ENCODE measurements at places on chromosomes 1 and 21.

DNA sequence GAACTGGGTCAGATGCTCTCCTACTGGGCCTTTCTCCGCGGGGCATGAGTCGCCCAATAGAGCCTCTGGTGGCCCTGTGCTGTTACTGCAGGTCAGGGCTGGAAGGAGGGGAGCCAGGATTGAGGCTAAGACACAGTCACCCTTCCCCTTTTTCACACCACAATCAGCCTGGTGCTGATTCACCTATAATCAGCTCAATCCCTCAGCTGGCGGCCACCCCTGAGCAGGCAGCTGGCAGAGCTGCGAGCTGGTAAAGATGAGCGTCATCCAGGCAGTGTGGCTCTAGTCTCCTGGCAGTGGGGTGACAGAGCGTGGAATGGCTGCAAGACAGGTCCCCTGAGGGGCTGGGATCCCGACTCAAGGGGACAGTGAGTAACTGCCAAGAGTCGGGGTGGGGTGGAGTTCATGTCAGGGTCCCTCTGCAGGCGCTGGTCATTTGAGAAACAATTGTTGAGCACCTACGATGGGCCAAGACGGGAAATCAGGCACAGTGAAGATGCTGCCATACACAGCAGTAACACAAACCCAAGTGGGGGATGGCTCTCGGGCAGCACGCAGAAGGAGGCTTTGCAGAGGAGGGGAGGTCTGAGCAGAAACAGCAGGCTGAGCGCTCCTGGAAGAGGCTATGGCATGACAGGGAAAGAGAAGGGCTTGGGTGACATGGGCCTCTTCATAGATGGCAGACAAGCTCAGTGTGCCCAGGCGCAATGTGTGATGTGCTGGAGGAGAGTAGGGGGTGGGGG is 21.8 kb downstream of the ATF3 start:
- peak; percentile 20 for DNase-seq

GRCh38 chr1:55060133-55060999 is 21.0 kb downstream of the PCSK9 start:
- DNase-seq: peak; percentile 57

DNA sequence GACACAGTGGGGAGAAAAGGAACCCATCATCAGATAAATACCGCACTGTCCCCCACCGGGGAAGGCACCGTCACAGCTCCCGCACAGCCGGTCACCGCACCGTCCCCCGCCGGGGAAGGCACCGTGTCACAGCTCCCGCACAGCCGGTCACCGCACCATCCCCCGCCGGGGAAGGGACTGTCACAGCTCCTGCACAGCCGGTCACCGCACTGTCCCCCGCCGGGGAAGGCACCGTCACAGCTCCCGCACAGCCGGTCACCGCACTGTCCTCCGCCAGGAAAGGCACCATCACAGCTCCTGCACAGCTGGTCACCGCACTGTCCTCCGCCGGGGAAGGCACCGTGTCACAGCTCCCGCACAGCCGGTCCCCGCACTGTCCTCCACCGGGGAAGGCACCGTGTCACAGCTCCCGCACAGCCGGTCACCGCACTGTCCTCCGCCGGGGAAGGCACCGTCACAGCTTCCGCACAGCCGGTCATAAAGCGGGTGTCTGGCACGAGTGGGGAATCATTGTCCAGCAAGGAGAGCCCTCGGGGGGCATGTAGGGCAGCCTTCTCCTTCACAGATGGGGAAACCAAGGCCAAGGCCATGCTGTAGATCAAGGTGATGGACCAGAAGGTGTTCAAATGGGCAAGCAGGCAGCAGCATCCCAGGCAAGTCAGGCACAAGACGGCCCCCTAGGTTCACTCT is 280.1 kb downstream of the NPHP4 start:
- no peak for DNase-seq

DNA sequence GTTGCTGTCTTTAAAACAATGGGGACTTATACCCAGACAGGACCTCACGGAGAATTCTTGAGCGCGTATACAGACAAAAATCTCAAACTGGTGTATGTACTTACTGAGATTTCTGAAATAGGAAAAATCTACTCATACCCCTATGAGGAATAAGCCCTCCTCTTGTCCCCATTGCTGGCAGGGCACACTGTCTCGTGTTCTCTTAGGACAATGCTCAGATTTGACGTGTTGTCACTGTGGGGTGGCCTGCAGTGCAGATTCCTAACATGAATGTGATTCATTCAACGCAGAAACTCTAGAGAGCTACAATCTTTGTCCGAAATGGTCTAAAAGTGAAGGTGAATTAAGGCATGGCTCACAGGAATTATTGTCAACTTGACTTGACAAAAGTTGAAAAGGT is 31.1 kb upstream of the PDE9A start:
- no peak for DNase-seq

GRCh38 chr1:237258871-237259270 is 216.9 kb downstream of the RYR2 start:
- no peak for DNase-seq

DNA sequence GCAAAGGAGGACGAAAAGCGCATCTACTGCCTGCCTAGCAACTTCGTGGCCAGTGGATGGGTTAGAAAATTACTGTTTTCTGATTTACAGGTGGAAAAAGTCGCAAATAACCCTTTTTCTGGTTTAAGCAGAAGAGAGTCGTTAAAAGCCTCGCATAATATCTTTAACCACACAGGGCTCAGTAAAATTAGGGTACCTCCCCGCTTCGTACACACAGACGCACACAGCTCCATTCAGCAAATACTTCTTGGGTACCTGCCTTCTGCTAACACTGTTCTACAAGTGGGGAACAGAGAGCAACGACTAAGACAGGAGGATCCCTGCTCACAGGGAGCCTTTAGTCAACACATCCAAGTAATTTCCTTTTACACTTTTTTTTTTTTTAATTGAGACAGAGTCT is 704 bp downstream of the ALG6 start:
- DNase-seq: no peak

DNA sequence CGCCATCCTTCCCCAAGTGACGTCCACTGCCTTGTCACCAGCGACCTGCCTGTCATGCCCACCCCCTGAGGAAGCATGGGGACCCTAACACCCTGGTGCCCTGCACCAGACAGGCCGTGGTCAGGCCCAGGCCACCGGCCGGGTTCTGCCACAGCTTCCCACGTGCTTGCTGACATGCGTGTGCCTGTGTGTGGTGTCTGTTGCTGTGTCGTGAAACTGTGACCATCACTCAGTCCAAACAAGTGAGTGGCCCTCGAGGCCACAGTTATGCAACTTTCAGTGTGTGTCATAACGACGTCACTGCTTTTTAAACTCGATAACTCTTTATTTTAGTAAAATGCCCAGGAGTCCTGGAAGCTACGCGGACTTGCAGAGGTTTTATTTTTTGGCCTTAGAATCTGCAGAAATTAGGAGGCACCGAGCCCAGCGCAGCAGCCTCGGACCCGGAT is 8.5 kb upstream of the CTRC start:
- DNase-seq: no peak

GRCh38 chr1:168688644-168689326 is 40.2 kb downstream of the DPT start:
- no peak for DNase-seq

DNA sequence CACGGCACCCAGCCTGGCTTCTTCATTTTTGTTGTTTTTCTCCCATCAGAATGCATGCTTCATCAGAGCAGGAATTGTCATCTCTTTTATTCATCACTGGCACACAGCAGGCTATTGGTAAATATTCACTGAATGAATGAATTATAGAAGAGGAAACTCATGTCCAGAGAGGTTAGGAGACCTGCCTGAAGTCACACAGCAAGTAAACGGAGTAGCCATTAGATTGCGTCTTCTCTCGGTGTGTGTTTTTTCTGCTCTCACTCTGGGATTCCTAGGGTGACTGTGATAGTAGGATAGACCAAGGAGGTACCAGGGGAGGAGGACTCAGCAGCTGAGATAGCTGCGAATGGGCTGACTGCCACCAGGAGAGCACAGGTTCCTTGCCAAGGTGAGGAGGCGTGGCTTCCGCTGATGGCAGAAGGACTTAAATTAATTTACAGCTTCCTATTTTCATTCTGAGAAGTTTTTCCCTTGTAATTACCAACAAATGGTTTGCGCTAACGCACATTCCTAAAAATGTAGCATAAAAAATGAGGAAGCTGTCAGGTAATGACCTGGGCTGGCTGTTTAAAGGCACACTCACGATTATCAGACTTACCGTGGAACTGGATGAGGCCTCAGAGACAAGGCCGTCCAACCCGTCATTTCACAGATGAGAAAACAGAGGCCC is 4.5 kb upstream of the NCMAP start:
- no peak for DNase-seq

DNA sequence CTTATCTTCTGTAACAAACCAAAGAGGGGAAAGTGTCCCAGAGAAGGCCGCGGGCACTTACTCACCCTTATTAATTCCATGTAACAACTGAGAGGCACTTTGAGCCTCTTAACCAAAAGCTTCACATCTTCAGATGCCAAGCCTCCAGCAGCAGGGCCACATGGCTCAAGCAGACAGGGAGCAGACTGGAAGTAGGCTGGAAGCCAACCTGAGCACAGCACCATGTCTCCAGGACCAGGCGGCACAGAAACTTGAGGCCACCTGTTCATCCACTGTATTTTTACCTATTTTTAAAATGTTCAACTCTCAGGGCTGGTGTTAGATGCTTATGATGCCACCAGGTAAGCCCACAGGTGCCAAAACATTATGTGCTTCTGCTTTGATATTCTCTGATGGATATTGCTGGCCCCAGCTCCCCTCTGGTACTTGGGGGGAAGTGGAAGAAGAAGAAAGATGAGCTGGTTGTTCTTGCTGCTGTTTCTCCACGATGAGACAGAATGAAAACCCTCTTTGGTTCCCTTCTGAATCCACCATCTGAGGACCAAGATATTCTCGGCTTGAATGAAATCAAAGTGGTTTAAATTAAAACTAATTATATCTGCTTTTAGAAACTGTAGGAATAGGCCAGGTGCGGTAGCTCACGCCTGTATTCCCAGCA is 30.6 kb upstream of the SDE2 start:
- DNase-seq: no peak

- DNase-seq: no peak
Measured at GRCh38 chr1:214511639-214511998, 39.8 kb downstream of the PTPN14 start.

DNA sequence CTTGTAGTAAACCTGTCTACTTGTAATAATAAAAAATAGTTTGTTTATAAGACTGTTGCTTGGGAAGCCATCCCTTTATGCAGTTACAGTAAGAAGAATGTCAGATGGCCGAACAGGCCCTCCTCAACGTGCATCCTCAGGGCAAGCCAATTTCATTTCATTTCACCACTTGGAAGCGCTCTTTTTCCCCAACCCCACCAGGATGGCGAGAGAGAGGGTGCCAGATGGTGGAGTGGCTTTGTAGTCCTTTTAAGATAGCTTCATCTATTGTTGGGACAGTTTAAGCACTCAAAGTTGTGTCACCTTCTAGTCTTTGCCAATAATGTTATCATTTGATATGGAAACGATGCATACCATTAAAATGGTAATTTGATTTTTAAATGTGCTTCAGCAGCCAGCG is 356.3 kb upstream of the CAMK1G start:
- DNase-seq: no peak

DNA sequence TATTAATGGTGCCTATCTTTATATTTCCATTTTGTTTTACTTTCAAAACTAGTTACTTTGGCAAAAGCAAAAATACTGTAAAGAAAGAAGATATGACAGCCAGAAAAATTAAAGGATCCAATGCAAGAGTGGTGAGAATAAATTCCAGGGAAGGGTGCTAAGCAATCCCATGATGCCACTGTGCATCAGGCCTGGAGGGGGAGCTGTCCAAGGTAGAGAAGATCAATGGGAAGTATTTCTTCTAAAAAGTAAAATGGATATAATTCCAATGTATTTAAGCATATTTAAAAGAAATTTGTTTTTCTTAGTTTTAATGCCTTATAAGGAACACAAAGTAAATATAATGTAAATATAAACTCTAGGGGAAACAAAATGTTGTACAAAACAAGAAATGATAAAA is 1382.2 kb upstream of the B3GALT2 start:
- DNase-seq: no peak

DNA sequence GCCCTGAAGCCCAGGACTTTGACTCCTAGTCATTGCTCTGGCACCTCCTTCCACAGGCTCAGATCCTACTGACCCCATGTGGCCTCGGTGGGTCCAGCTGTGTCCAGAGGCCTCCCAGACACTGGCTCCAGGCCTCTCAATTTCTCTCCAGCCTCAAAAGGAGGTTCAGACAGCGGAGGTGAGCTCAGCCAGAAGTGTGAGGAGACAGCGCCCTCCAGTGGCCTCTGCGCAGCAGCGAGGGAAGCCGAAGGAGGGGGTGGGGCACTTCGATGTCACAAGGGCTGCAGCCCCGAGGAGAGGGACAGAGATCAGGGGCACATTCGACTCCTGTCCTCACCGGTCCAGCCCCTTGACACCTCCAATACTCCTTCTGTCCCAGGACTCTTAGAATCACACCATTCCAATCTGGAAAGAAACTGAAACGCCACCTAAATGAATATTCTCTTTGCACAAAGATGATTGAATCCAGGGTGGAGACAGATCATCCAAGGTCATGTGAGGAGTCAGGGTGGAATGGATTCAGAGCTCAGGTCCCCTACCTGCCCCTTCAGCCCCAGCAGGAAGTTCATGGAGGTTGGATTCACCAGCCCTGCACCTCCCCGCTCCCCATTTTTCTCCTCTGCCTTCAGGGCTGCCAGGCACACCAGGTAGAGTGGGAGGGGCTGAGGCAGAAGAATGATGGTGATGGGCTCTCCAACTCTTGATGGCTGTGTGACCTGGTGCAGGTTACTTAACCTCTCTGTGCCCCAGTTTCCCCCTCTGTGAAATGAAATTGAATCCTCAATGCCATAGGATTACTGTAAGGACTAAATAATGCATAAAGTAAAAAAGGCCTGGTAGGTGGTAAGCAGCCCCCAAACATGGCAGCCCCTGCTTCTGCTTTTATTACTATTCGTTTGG is 34.8 kb upstream of the ZBTB40 start:
- peak; percentile 33 for DNase-seq

- no peak for DNase-seq
Measured at GRCh38 chr1:85268801-85269585, 7.4 kb downstream of the BCL10 start.

GRCh38 chr1:171802207-171802606 is 20.7 kb downstream of the METTL13 start:
- DNase-seq: no peak

DNA sequence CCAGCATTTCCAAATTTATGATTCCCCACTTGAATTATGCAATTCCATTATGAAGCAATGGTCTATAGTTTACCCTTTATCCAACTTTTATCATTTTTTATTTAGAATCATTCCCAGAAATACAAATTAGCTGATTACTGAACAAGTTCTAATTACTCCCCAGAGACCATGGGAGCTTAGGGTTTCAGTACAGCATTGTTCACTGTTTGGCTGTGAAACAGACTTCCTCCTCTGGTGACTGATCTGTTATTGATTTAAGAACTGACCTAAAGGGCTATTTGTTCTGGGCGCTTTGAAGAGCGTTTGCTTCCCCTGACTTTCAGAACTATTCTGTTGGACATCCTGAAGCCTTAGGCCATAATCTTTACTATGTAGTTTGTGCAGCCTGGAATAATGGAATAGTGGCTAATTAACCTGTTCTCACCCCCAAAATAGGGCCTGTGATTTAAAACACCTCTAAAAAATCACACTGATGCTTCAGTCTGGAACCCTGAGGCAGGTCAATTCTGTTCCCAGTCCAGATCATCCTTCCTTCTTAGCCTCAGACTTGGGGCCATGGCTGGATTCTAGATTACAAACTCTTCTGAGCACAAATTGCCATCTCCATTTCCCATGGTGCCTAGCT is 58.7 kb downstream of the ALG14 start:
- no peak for DNase-seq
